Skin of body (tissue), 3 donors: ENCODE measurements at places on chromosomes 13 and 19.
A peak's percentile ranks its signal among the peaks of the same experiment; 100 is the strongest.

- DNase-seq: no peak
These were observed 8.1 kb upstream of the RSPH6A start for GRCh38 chr19:45823182-45823581.

DNA sequence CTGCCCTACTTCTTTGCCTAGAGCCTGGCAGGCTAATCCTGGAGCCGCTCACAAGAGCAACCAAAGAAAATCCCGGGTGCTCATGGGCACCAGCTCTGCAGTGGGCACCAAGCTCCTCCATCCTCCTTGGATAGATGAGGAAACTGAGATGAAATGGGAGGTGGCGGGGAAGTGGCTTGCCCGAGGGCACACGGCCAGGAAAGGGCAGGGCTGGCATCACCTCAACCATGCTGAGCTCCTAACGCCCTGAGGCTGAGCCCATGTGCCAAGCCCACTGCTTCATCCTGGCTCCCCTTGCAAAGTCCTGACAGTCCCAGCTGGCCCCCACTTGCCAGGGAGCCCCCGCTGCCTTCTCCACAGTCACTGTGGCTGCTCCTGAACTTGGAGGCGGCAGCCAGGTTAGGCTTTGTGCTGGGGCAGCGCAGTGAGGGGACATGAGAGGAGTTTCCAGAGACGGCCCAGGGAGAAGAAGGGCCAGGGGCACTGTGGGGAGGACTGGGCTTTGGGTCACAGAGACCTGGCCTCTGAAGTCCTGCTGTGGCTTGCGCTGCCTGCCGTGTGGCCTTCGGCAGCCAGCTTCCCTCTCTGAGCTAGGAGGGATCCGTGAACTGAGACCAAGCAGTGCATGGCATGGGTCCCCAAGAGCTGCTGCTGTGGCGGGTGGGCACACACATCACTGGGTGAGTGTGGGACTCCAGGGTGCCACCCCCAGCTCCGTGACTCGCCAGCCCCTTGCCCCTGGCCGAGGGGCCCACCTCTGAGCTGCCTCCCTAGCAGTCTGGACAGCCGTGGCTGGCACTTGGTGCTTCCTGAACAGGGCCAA lies 17.5 kb downstream of the TMED1 start:
- DNase-seq: no peak

DNA sequence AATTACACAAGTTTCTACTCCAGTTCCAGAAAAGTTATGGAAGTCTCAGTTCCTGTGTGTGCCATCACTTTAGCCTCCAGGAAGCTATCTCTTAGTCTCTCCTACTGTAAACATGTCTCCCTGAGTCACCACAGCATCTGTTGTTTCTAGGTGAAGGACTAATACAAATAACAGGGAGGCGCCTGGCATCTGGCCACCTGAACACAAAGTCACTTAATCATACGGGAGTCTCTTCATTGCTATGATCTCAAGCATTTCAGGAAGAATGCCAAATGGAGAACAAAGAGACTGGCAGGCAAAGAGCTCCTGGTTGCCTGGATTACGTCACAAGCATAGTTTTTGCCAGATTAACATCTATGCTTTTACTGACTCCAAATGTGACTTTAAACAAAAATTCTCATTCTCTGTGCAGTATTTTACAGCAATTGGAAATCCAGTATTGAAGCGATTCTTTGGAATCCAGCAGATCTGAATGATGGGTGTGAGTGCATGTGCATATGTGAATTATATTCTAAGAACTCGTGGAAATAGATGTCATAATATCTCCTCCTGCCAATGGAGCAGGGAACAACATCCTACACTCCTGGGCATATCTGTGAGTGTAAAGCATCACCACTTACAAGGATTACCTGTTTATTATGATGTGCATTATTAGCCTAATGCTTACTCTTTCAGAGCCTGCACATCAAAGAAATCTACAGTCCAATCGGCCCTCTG lies 572.8 kb downstream of the PCDH9 start:
- peak; percentile 77 for DNase-seq

DNA sequence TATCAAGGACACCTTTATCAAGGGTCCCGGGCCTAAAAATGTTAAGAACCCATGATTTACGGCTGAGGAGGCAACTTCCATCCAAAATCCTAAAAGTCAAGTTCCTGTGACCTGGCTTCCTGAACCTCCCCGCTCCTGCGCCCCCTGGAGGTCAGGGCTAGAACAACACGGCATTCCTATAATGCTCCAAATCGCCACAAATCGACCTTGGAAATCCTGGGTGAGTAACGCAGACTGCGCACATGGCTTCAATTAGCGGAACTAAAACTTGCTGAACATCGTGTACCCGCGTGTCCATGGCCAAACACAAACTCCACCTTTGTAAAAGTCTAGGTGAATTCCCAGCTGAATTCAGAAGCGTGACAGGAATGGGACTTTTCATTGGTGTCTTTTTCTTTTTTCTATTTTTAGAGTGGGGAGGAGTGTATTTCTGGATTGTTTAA lies 4.3 kb upstream of the C5AR1 start:
- peak; percentile 30 for DNase-seq

DNA sequence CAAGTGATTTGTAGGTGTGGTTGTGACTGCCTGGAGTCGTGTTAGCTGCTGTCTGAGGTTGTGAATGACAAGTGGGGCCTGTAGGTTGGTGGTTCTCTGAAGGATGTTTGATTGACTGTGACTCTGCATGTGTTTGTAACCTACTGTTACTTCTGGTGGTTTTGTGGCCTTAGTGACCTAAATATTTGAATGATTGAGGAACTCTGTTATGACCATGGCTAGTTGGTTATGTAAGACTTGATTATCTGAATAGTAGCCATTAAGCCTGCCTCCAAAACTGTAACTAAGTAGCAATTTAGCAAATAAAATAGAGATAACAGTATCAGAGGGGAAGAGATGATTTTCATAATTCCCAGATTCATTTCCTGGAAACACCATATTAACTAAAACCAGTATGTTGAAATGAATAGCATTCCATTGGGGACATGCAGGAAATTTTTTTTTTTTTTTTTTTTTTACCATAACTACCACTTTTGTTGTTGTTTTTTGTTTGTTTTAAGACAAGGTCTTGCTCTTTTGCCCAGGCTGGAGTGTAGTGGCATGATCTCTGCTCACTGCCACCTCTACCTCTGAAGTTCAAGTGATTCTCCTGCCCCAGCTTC lies 865 bp downstream of the ZNF382 start:
- DNase-seq: peak; percentile 33

DNA sequence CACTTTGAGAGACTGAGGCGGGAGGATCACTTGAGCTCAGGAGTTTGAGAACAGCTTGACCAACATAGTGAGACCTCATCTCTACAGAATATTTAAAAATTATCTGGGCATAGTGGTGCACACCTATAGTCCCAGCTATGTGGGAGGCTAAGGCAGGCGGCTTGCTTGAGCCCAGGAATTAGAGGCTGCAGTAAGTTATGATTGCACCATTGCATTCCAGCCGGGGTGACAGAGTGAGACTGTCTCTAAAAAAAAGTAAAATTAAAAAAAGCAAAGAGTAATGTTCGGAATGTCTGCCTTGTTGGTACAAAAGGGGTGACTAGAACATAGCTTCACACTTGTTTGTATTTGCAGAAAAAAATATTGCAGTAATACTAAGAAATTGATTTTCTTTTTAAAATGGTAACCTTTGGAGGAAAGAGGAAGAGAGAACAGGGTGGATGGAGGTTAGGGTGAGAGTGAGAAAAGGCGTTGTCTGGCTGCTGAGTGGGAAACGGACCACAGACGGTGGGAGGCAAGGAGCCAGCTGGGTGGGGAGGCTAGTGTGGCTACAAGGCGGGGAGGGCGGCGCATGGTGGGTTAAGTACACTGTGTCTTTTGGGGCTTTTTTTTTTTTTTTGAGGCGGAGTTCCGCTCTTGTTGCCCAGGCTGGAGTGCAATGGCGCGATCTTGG lies 10.2 kb downstream of the PPP1R14A start:
- no peak for DNase-seq

- no peak for DNase-seq
These were observed 506 bp downstream of the KCNRG start for GRCh38 chr13:50015750-50016149.

GRCh38 chr13:49602005-49602404 lies 16.6 kb upstream of the RCBTB1 start:
- no peak for DNase-seq

GRCh38 chr13:51033421-51034185 lies 77.5 kb downstream of the C13orf42 start:
- DNase-seq: no peak
